ENCODE measurements at places on chromosomes 12 and 14.

- no peak for DNase-seq
Observed at GRCh38 chr12:129772501-129773493, 131.0 kb downstream of the TMEM132D start.

DNA sequence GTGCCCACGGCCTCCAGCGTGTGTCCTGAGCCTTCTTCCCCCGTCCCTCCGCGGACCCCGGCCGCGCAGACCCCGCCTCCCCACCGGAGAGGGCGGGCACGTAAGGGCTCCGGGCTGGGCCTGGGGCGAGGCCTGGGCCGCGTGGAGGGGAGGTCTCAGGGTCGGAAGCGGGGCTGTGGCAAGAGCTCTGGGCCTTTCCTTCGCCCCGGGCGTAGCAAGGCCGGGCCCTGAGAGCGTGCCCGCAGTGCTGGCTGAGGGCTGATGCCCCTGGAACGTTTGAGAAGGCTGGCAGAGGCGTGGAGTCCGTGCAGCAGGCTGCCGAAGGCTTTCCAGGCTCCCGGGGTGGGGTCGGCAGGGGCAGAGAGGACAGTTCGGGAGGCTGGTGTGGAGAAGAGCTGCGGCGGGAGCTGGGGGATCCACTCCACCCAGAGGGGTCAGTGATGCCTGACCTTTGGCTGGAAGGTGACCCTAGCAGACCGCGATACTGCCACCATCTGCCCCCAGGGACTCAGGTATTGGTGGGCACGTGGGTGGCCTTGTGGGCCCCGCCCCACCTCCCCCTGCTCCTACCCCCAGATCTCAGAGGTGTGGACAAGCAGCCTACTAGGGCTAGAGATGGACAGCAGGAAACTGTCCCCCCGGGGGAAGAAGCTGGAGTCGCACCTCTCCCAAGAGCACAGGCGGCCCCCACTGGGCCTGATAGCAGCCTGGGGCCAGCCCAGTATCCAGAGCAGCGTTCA lies 558 bp downstream of the TEX22 start:
- no peak for DNase-seq

- peak; percentile 65 for DNase-seq
Observed at GRCh38 chr12:49962861-49963765, 1.4 kb downstream of the AQP5 start.

GRCh38 chr14:75794615-75795038 lies 133.6 kb downstream of the TTLL5 start:
- DNase-seq, result no peak

DNA sequence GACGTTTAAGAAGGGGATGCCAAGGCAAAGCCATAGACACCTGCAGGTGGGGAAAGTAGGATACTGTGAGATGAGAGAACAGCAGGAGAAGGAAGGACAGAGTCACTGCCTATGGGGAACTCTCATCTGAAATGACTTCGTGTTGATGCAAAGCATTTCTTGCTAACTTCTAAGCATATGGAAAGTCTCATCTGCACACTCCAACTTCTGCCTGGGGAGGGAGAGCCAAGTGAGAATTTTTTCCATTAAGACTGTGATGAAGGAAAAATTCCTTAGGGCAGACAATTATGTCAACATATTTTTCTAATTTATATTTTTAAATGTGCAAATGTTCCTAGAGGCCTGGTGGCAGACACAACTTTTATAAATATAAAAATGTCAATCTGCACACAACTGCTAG lies 115.3 kb downstream of the IPO8 start:
- DNase-seq, result no peak

DNA sequence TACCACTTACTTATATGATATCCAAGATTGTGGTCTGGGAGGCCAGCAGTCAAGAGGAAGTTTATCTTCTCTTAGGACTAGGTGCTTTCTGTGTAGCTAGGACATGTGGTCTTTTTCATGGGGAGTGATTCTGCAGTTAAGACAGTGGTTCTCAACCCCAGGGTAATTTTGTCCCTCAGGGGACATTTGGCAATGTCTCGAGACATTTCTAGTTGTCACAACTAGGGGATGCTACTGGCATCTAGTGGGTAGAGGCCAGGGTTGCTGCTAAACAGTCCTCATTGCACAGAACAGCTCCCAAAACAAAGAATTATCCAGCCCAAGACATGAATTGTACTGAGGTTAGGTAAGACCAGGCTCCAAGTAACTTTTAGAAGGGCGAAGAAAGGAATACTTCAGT lies 20.0 kb downstream of the AMDHD1 start:
- no peak for DNase-seq

DNA sequence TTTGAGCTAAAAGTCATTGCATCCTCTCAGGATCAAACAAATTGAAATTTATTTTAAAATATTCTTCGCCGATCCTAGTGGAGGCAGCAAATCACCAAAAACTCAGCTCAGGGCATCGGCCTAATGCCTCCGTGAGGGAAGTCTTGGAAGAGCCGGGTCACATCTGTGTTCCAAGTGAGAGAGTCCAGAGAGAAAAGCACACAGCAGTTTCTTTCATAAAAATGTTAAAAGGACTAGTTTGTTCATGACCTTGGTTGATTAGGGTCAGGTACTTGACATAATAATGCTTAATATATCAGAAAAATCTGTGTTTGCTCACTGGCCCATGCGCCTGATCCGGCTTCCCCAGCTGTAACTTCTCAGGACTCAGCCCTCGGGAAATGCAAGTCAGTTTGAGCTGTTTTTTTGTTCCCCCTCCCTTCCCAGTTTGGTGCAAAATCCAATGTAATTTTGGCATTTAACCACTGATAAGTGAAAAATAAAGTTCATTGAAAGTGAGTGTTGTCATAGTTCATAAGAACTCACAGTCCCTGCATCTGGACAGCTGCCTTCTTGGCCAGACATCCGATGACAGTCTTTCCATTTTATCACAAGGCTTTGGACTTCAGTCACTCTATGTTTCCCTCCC lies 161.7 kb downstream of the CAND1 start:
- DNase-seq, result no peak

- DNase-seq, result no peak
Observed at GRCh38 chr14:101181446-101182313, 278.2 kb upstream of the RTL1 start.

GRCh38 chr12:82730953-82731459 lies 44.3 kb downstream of the TMTC2 start:
- peak; percentile 48 for DNase-seq

DNA sequence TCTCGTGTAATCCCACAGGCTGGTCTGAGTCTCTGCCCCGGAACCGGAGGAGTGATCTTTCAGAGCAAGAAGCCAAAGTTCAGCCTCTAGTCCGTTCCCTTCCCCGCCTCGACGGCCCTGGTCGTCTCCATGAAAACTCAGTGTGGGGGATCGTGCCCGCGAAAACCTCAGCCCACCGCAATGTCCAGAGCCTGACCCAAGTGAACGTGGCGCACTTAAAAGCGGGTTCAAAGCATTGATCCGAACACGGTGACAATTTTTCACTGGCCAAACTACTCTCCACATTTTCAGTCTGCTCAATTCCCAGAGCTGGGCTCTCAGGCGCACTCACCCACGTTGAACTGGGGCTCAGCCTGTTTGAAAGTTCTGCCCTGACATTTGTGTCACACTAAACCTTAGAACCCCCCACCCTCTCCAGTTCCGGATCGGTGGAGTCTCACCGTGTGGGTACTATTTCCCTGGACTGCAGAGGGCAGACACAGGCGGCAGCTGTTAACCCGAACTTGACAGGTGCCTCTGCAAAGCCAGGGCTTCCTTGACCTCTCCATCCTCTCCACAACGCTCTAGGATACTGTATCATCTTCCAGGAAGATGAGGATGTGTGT lies 886 bp upstream of the PRICKLE1 start:
- no peak for DNase-seq

GRCh38 chr12:44384136-44384535 lies 492.0 kb downstream of the NELL2 start:
- DNase-seq, result no peak

GRCh38 chr12:59055204-59055860 lies 135.0 kb upstream of the LRIG3 start:
- no peak for DNase-seq

GRCh38 chr14:104928391-104929133 lies 3.9 kb downstream of the PLD4 start:
- DNase-seq, result no peak

Measured in NCI-H446 treated with DMSO at 0.1 percent for 48 hours (cell line).